ENCODE measurements at places on chromosomes 4 and X. TPM values are rescaled to one million over a fixed set of nuclear protein-coding genes. Genes with fewer than 3 reads are reported as not detected.

Gene S100P
- not detected for total RNA-seq

Gene CYBB
- 0.05 TPM for total RNA-seq

DNA sequence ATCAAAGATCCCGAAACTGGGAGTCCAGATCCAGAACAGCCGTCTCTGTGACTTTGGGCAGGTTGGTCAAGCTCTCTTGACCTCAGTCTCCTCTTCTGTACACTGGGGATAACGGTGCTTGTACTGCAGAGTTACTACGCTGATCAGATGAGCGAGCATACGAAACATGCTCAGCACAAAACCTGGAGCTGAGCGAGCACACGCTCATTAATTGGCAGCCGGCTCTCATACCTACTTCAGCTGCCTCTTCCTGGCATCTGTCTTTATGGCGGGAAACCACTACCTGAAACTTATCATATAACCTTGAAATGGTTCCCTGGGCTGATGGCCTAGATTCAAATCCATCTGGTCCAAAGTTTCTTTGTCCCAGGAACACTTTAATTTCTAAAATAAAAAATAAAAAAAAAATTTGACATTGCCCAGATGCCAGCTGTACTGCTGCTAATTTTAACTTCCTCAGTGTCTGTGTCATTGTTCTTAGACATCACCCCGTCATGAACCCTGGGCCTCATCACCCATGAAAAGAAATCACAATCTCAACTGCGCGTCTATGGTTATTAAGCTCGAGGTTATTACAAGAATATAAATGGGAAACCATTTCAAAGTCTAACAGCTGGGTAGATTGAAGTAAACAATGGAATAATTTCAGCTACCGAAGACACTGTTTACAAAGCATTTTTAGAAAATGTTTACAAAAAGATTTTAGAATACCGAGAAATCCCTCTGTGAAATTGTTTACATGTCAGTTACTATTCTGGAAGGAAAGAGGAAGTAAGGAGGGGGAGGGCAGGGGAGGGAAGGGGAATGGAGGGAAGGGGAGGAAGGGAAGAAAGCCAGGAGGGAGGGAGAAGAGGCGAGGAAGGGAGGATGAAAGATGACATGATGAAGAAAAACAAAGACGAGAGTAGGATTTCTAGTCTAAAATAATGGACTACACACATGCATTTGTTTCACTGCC is 49.0 kb downstream of the CRMP1 start:
- no peak for DNase-seq

- no peak for DNase-seq
Measured at GRCh38 chr4:138405466-138405891, 163.3 kb upstream of the SLC7A11 start.

GRCh38 chrX:31147175-31147574 is 75.3 kb upstream of the FTHL17 start:
- DNase-seq = no peak

- peak; percentile 59 for DNase-seq
Measured at GRCh38 chrX:23694606-23695005, 27.3 kb downstream of the PRDX4 start.

GRCh38 chr4:74499986-74500781 is 55.2 kb downstream of the AREG start:
- peak; percentile 67 for DNase-seq

GRCh38 chrX:150227873-150228410 is 135.2 kb upstream of the MAMLD1 start:
- no peak for DNase-seq

All from myocyte (in vitro differentiated cells).